ENCODE measurements at places on chromosomes 11 and 22.
A peak's percentile ranks its signal among the peaks of the same experiment; 100 is the strongest.

GRCh38 chr11:10413268-10413667 is 41.8 kb upstream of the AMPD3 start:
- no peak for DNase-seq

DNA sequence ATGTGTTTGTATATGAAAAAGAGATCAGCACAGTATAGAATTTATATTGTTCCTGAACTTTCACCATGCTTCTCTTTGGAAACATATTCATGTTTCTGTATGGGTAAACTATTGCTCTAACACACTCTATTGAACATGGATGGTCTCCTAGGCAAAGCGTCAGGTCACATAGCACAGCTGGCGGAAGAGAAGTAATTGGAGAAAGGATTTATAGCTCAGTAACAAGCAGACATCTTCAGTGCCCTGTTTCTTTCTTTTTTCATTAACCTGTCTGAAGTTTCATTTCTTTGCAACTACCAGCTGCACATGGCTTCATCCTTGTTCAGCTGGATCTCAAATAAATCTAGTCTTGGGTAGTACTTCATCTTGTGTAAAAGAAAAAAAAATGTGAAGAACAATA is 84.4 kb upstream of the TRPC6 start:
- no peak for DNase-seq

DNA sequence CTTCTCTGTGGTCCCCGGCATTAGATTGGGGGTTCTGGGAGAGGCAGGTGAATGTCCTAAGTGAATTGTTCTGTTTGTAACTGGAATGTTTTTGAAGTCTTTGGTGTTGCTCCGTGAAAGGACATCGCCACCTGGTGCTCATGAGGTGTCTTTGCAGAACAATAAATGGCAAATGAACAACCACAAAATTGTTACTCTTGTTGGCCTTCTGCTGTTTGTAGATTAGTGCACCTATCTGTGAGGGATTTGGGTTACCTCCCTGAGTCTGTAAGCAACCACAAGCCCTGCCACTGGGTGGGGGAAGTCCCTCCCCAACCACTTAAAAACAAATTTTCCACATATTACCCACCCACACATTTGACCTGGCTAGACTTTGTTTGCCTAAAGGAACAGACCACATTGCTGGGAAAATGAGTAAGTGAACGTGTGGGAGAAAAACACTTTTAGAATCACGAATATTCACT is 4.7 kb downstream of the MPEG1 start:
- peak; percentile 46 for DNase-seq

DNA sequence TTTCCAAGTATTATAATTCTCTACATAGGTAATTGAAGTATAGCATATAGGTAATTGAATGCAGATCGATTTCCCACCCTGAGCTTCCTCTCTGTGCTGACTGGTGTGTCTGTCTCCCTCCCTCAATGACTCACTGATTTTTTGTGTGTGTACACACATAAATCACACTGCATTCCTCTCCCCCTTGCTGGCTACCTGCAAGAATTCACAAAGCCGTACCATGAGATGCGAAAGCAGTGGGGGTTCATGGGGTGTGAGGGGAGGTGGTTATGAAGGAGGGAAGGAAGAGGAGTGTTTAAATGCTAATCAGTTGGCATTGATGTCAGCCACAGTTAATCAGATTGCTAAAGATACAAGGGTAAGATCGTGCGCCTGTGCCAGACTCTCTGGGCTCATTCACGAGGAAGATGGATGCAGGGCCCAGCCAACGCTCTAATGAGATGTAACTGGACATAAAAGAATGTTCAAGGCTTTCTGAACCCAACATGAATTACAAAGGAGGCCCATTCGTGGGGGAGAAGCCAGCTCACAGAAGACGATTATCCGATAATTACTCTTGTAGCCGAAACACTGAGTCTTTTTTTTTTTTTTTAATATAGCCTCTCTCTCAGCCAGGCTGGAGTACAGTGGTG is 107.4 kb downstream of the SEZ6L start:
- no peak for DNase-seq

GRCh38 chr11:55658608-55659007 is 3.4 kb upstream of the OR4C6 start:
- no peak for DNase-seq

Data from stimulated activated CD8-positive, alpha-beta memory T cell treated with anti-CD3 and anti-CD28 coated beads, Interleukin-4, amount 100 ng/mL, for 48 hours (primary cell).